ENCODE measurements at places on chromosomes 13 and 19. TPM values are rescaled to one million over a fixed set of nuclear protein-coding genes. Genes with fewer than 3 reads are reported as not detected.

BBC3 gene
- 4.1 TPM for total RNA-seq

PGLYRP2 gene
- not detected for total RNA-seq

ADGRE3 gene
- total RNA-seq = 0.27 TPM

SWSAP1 gene
- total RNA-seq = 1.3 TPM

PEG3 gene
- 10.7 TPM for total RNA-seq

MIDN gene
- 58.7 TPM for total RNA-seq

CKAP2 gene
- 8.9 TPM for total RNA-seq

TNNT1 gene
- 25.6 TPM for total RNA-seq

OR7D2 gene
- 0.21 TPM for total RNA-seq

SIGLEC5 gene
- 0.71 TPM for total RNA-seq

ZNF729 gene
- not detected for total RNA-seq

FRY gene
- total RNA-seq = 93.5 TPM

SF3A2 gene
- total RNA-seq = 28.8 TPM

KLK4 gene
- not detected for total RNA-seq

GPR180 gene
- total RNA-seq = 4.9 TPM

ZNF492 gene
- 0.32 TPM for total RNA-seq

GNG8 gene
- total RNA-seq = not detected

GRK1 gene
- total RNA-seq = 0.44 TPM

IFI30 gene
- total RNA-seq = 43.7 TPM

DIAPH3 gene
- 0.50 TPM for total RNA-seq

SLC7A9 gene
- total RNA-seq = 0.24 TPM

ZNF726 gene
- 0.60 TPM for total RNA-seq
